ENCODE measurements at places on chromosomes 1 and 21.
A peak's percentile ranks its signal among the peaks of the same experiment; 100 is the strongest.

- peaks cover 47% of the 10 kb centered on the region for H3K27me3 ChIP-seq
- H3K4me1 ChIP-seq, result peaks cover 46% of the 10 kb centered on the region
- no peak overlapping the region for H3K4me3 ChIP-seq
Measured at GRCh38 chr1:205014783-205015182, 28.2 kb upstream of the CNTN2 start.

GRCh38 chr1:226429858-226430715, 22.2 kb upstream of the PARP1 start:
- DNase-seq, result no peak
- no peaks in the 10 kb centered on the region for H3K36me3 ChIP-seq
- peaks cover 66% of the 10 kb centered on the region for H3K4me1 ChIP-seq
- H3K4me3 ChIP-seq, result no peak overlapping the region

- no peak overlapping the region for H3K4me3 ChIP-seq
- H3K27ac ChIP-seq, result no peak overlapping the region
- H3K36me3 ChIP-seq, result no peaks in the 10 kb centered on the region
- peaks cover 9% of the 10 kb centered on the region for H3K4me1 ChIP-seq
- peaks cover 4% of the 10 kb centered on the region for H3K27me3 ChIP-seq
Measured at GRCh38 chr21:34996304-34997101, 52.6 kb downstream of the RUNX1 start.

DNA sequence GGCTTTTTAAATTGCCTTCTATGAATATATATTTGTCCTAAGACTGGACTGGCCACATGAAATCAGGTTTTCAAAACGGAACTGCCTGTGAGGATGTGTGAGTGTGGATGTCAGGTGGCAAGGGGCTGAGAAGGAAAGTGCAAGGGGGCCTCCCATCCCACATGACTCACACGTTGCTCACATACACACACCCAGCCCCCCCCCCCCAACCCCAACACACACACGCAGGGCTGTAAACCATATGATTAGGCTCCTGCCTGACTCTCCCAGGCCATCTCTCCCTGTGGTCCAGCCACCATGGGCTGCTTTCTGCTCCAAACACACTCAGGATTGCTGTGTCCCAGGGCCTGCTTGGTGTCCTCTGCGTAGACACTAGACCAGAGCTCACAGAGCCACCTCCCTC, 22.4 kb downstream of the DEGS1 start:
- no peak overlapping the region for H3K27ac ChIP-seq
- no peaks in the 10 kb centered on the region for H3K27me3 ChIP-seq
- no peak overlapping the region for H3K4me3 ChIP-seq

- no peak for DNase-seq
- H3K36me3 ChIP-seq, result peaks cover 12% of the 10 kb centered on the region
- H3K4me1 ChIP-seq, result peaks cover 60% of the 10 kb centered on the region
- peaks cover 5% of the 10 kb centered on the region for H3K27me3 ChIP-seq
- no peak overlapping the region for H3K27ac ChIP-seq
- no peak overlapping the region for H3K4me3 ChIP-seq
Measured at GRCh38 chr1:151990058-151990855, 3.4 kb downstream of the S100A10 start.

GRCh38 chr1:177045151-177045550, 119.4 kb downstream of the ASTN1 start:
- H3K4me3 ChIP-seq, result no peak overlapping the region
- H3K4me1 ChIP-seq, result peaks cover 9% of the 10 kb centered on the region
- H3K36me3 ChIP-seq, result no peaks in the 10 kb centered on the region
- peak overlapping the region; percentile 43 for H3K27ac ChIP-seq
- no peak for DNase-seq

GRCh38 chr1:13505020-13505419, 8.8 kb downstream of the LRRC38 start:
- H3K4me3 ChIP-seq, result no peak overlapping the region
- no peak overlapping the region for H3K27ac ChIP-seq
- H3K36me3 ChIP-seq, result no peaks in the 10 kb centered on the region
- H3K4me1 ChIP-seq, result peaks cover 7% of the 10 kb centered on the region

- H3K4me1 ChIP-seq, result no peaks in the 10 kb centered on the region
- no peak overlapping the region for H3K27ac ChIP-seq
- DNase-seq, result no peak
Measured at GRCh38 chr21:32239551-32239950, 39.3 kb downstream of the MIS18A start.

DNA sequence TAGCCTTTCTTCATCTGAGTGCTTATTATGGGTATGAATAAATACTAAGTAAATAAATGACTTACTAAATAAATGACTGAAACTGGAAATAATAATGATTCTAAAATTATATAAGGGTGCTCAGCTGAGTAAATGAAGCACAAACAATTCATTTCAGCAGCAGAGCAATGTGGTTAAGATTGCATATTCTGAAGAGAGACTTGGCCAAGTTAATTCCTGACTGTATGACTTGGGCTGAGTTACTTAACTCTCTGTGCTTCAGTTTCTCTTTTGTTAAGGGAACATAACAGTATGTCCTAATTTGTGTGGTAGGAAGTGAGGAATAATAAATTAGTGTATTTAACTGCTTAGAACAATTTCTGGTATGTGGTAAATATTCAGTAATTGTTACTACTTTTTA, 19.1 kb downstream of the AGL start:
- no peak for DNase-seq
- H3K4me1 ChIP-seq, result no peaks in the 10 kb centered on the region
- peaks cover 13% of the 10 kb centered on the region for H3K36me3 ChIP-seq
- no peak overlapping the region for H3K27ac ChIP-seq
- H3K27me3 ChIP-seq, result no peaks in the 10 kb centered on the region

DNA sequence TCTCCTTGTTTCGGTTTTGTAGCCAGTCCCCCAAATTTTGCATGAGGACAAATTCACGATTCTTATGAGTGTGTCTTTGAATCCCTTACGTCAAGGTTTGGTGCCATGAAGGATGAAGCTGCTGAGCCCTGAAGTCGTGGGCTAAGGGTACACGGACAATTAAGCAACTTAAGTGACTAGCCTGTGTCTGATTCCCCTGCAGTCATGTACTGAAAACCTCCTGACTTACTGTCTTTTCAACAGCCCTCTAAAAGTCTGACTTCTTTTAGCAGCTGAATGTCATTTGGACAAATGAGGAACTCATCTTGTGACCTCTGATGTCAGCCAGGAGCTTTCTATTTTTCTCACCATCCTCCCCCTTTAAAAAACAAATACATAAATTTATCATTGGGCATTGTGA, 27.1 kb upstream of the C1orf105 start:
- peaks cover 4% of the 10 kb centered on the region for H3K27me3 ChIP-seq
- peaks cover 11% of the 10 kb centered on the region for H3K36me3 ChIP-seq
- peak overlapping the region; percentile 2 for H3K27ac ChIP-seq
- no peak for DNase-seq
- peaks cover 60% of the 10 kb centered on the region for H3K4me1 ChIP-seq
- H3K4me3 ChIP-seq, result no peak overlapping the region

DNA sequence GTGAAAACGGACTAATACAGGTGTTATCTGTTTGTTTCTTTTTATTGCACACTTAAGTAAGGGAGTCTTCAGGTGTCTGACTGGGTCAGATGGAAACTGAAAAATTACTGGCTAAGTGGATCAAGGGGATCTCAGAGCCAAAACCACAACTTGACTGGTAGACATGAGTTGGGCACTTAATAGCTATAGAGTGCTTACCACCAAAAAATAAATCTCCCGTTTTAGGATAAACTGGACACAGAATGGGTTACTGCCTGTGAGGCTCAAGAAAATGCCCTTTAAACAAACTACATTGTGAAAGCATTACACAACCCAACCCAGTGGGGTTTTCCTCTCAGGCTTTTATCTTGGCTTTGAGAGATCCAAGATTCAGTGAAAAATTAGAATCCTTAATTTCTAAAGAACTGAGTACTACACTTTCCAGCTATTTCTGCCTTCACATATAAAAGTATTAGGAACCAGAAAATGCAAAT, 134.0 kb upstream of the LYPLAL1 start:
- peaks cover 3% of the 10 kb centered on the region for H3K27me3 ChIP-seq
- no peaks in the 10 kb centered on the region for H3K36me3 ChIP-seq
- peaks cover 10% of the 10 kb centered on the region for H3K4me1 ChIP-seq
- DNase-seq, result no peak
- no peak overlapping the region for H3K27ac ChIP-seq
- no peak overlapping the region for H3K4me3 ChIP-seq

GRCh38 chr1:155060736-155061135, 2.8 kb upstream of the EFNA4 start:
- H3K27ac ChIP-seq, result no peak overlapping the region
- DNase-seq, result no peak
- no peak overlapping the region for H3K4me3 ChIP-seq

DNA sequence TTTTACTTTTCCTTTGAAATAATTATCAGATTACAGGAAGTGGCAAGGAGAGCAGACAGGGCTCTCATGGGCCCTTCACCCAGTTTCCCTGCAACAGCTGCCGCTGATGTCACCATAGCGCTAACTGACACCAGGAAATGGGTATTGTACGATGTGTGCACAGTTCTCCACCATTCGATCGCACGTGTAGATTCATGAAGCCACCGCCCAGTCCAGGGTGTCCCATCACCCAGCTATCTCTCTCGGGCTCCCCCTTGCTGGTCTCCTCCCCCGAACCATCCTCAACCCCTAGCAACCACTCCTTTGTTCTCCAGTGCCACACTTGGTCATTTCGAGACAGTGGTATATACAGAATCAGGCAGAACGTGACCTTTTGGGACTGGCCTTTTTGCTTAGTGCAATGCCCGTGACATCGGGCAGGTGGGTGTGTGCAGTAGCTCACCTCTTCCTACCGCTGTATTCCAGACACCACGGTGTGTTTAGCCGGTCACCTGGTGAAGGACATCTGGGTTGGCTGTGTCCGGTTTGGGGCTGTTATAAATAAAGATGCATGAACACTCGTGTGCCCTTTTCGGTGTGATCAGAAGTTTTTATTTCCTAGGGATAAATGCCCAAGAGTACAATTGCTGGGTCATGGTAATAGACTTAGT, 118.4 kb downstream of the CRYAA start:
- no peak for DNase-seq
- no peaks in the 10 kb centered on the region for H3K36me3 ChIP-seq
- peaks cover 12% of the 10 kb centered on the region for H3K4me1 ChIP-seq
- no peak overlapping the region for H3K27ac ChIP-seq

DNA sequence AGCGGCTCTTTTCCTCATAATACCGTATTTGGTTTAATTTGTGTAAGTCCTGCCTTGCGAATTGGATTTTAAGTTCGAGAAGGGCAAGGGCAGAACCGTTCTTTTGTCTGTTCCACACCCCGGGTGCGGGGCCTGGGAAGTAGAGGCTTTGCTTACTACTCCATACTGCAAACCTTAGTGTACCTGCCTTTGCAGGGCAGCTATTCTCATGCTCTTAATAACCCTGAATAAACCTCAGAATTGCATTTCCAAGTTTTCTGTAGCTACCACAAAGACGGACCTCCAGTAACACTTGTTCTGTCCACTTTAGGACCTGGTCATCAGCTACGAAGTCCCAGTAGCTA, 657 bp upstream of the HNRNPU start:
- peaks cover 62% of the 10 kb centered on the region for H3K4me1 ChIP-seq
- H3K36me3 ChIP-seq, result peaks cover 27% of the 10 kb centered on the region
- peak; percentile 31 for DNase-seq
- H3K27ac ChIP-seq, result peak overlapping the region; percentile 98

DNA sequence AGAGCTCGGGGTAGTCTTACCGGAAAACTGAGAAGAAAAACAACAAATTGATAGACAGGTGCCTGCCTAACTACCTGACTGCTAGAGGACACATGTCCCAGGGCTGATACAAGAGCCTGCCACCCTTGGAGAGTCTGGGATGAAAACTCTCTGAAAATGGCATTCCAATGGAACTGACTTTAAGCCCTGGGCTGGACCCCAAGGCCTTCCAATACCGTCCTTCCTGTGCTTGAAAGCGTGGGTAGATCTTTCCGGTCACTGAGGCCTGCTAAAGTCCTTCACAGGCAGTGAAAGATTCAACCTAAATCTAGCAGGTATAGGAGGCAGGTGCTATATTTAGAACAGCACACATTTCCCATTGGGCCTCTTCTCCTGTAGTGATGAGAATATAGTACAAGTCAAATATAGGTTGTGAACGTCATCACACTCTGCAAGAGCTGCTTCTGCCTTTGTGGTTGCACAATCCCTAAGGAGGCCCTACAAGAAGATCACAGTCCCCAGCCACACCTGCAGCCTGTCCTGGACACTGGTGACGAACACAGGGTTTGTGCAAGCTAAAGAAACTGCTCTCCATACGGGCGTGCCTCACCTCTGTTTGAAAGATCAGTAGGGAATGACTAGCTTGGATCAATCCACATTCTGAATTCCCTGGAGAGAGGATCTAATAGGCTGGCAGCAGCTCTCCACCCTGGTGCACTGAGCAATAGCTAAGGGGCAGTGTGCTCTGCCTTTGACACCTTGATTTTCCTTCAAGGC, 876 bp upstream of the CHML start:
- H3K27ac ChIP-seq, result no peak overlapping the region
- peak overlapping the region; percentile 78 for H3K4me3 ChIP-seq

DNA sequence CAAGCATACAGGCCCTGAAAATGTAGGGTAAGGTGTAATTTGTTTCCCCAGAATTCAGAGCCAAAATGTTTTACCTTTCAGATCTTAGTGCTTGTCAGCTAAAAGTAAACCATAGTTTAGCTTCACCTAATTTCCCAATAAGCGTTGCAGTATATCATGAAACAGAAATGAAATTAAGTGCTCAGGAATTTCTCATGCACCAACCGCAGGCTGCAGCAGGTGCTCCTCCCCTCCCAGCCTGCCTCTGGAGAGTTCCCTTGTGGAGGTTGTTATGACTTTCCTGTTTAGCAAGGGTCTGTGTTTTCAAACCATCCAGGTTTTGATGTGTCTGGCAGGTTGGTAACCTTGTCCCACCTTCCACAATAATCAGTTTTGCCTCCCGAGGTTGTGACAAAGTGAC, 118.5 kb downstream of the HLX start:
- H3K4me1 ChIP-seq, result peaks cover 4% of the 10 kb centered on the region
- H3K27ac ChIP-seq, result no peak overlapping the region
- DNase-seq, result no peak
- no peaks in the 10 kb centered on the region for H3K36me3 ChIP-seq
- no peaks in the 10 kb centered on the region for H3K27me3 ChIP-seq

- no peak for DNase-seq
- H3K4me3 ChIP-seq, result no peak overlapping the region
- peaks cover 8% of the 10 kb centered on the region for H3K27me3 ChIP-seq
- H3K27ac ChIP-seq, result no peak overlapping the region
- peaks cover 38% of the 10 kb centered on the region for H3K4me1 ChIP-seq
Measured at GRCh38 chr1:223513309-223513708, 120.1 kb downstream of the CCDC185 start.

- no peak overlapping the region for H3K27ac ChIP-seq
- no peak for DNase-seq
- peaks cover 17% of the 10 kb centered on the region for H3K36me3 ChIP-seq
- H3K27me3 ChIP-seq, result peaks cover 3% of the 10 kb centered on the region
- H3K4me1 ChIP-seq, result peaks cover 56% of the 10 kb centered on the region
Measured at GRCh38 chr1:93608187-93609109, 73.2 kb downstream of the BCAR3 start.

GRCh38 chr1:147084273-147085096, 87.8 kb downstream of the PRKAB2 start:
- peak overlapping the region; percentile 92 for H3K4me3 ChIP-seq
- peak overlapping the region; percentile 100 for H3K27ac ChIP-seq
- peaks cover 80% of the 10 kb centered on the region for H3K27me3 ChIP-seq
- peak; percentile 76 for DNase-seq
- peaks cover 31% of the 10 kb centered on the region for H3K4me1 ChIP-seq

Measured in nephron progenitor cell (in vitro differentiated cells).